Ecto neural progenitor cell (in vitro differentiated cells): ENCODE measurements at places on chromosomes 13 and 19.

- DNase-seq = no peak
Observed at GRCh38 chr13:26965952-26966700, 205.5 kb downstream of the USP12 start.

- peak; percentile 88 for DNase-seq
Observed at GRCh38 chr19:1445932-1446712, 3.8 kb upstream of the APC2 start.

DNA sequence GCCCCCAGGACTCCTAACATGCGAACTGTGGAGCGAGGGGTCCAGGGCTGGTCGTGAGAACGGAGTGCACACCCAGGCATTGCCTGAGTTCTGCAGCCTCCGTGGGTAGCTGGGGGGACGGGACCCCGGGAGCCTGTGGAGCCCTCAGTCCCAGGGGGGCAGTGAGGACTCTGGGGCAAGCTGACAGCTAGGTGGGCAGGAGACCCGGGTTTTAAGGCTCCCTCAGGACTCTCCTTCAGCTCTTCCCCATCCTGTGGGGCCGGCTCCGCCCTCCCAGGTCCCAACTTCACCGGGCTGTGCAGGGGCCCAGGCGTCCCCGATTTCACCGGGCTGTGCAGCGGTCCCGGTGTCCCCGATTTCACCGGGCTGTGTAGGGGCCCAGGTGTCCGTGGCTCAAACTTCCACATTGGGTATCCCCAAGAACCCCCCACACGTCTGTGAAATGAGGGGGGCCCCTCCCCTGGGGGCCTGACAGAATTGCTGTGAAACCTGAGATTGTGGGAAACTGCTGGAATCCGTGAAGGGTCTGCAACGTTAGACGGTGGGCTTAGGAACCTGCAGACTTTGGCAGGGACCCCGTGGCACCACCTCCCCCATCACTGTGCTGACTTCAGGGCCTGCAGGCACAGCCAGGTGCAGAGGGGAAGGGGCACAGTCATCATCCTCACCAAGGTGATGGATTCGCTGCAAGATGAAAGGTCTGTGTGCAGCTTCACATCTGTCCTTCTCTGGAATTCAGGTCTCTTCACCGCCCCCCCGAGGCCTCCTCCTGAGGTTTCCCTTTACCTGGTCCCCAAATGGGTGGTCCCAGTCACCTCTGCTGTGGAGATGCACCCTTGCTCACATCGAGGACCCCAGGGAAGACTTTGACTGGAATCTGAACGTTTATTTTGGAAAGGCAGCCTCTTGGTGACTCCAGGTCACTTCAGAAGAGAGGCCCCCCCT is 73.2 kb upstream of the MCF2L start:
- DNase-seq = no peak

DNA sequence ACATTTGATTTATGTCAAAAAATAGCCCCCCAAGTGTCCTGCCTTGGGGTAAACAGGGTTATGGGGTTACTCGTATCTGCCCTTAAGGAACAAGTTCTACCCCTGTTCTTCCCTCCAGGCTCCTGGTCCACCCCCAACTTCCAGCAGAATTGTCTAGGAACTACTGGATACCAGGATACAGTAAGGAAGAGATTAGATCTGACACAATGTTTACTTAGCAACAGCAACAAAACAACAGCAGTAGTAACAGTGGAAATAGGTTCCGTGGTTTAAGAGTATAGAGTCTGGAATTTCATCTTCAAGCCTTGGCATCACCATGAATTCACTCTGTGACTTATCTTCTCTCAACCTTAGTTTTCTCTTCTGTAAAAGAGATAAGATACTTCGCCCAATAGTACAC is 1.7 kb upstream of the FAM98C start:
- DNase-seq = no peak

- no peak for DNase-seq
Observed at GRCh38 chr19:7421941-7422744, 66.7 kb downstream of the PEX11G start.

DNA sequence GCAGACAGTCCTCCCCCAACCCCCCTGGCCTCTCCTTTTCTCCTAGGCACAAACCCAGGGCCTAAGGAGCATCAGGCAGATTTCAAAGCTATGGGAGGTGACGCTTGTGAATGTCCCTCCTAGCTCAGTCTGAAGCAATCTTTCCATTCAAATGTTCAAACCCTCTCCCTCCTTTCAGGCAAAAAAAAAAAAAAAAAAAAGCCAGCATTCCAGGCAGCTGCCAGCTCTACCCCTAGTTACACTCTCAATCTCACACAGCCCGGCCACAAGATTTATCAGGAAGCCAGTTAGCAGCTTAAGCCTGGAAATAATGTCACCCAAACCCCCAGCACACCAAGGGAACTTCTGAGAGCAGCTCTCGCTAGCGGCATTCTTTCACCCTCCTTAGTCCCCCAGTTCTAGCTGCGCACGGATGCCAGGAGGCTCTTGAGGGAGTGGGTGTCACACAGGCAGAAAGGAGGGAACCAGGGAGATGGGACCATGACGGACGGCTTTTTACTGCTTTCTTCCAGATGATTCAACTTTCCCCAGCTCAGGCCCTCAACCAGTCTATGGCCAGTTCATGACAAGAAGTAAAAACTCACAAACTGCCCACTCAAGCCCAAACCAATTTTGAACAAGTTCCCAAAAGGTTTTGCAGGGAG is 6.3 kb downstream of the SH3GL1 start:
- DNase-seq = no peak

DNA sequence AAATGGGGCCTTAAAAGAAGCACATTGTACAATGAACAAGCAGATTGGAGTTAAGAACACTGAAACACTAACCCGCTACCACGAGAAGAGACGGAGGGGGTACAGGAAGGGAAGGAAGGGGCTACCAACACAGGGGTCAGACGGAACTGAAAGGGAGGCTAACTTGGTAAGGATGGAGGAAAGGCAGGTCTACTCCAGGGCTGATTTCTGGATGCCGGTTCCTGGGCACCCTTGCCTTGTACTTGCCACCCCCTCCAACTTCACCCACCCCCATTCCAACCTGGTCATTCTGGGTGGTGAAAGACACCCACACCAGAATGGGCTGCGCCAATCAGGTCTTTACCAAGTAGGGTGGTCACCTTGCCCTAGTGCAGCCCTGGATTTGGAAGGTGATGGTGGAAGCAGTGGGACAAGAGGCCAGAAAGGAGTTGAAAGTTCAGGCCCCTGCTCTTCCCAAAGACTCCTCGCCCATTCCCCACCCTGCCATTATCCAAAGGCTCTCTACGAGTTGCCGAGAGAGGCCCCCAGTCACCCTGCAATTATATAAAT is 10.3 kb downstream of the ZNF574 start:
- DNase-seq = no peak

GRCh38 chr19:32219881-32220472 is 125.4 kb upstream of the ZNF507 start:
- DNase-seq = peak; percentile 29

DNA sequence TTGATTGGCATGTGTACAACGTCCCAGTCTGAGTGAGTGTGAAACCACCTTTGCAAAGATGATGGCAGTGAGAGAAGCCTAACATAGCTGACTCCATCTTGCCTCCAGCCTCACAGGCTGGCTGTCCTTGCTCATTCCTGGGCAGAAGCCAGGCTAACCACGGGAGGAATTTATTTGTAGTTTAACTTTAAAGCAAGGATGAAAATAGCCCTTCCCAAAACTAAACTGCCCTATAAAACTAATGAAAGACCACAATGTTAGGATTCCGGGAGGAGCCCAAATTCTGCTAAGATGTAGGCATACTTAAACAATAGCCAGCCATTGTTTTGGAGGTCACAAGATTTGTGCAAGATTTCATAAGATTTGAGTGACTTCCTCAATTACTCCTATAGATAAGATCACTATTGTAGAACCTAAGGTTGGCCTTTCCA is 96.6 kb upstream of the LSM14A start:
- DNase-seq = no peak

DNA sequence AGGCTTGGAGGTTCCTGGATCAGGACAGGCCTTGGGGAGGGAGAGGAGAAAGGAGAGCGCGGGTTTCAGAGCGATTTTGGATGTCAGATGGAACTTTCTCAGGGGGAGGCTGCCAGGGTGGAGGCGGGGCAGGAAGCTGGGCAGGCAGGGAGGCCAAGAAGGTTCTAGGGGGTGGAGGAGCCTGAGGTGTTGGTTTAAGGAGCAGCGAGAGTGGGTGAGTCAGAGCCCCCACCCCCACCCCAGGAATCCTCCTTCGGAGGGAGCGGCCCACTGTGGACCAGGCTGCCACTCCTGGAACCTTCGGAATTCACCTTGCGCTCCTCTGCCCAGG is 15.9 kb upstream of the NOP53 start:
- DNase-seq = no peak

GRCh38 chr19:9658769-9659168 is 16.1 kb downstream of the ZNF562 start:
- no peak for DNase-seq

- DNase-seq = no peak
Observed at GRCh38 chr13:31050486-31051400, 111.0 kb downstream of the HSPH1 start.

- no peak for DNase-seq
Observed at GRCh38 chr19:2365201-2365970, 5.3 kb downstream of the TMPRSS9 start.

GRCh38 chr13:32609428-32609827 is 23.2 kb downstream of the PDS5B start:
- DNase-seq = no peak

- DNase-seq = no peak
Observed at GRCh38 chr19:46885411-46885810, 24.6 kb downstream of the ARHGAP35 start.

DNA sequence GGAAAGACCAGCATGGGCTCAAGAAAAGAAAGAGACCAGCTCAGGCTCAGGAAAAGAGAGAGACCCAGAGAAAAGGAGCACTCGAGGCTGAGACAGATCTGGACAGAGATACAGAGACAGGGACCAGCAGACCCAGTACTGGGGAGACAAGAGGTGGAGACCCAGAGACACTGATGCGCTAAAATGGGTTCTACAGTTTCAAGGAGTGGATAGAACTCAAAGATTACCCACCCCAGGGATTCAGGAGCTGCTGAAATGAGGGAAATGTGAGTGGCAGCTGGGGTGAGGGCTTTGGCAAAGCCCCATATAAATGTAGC is 609 bp upstream of the ZSCAN18 start:
- DNase-seq = no peak

- DNase-seq = no peak
Observed at GRCh38 chr13:91078093-91078679, 269.3 kb upstream of the MIR17HG start.

GRCh38 chr13:99103536-99103935 is 97.1 kb upstream of the UBAC2 start:
- DNase-seq = no peak
